Activated CD4-positive, alpha-beta T cell treated with anti-CD3 and anti-CD28 coated beads, Interleukin-2, Interleukin-4, amounts not matched to agents 100 ng/mL and 50 ng/mL, durations not matched to agents 16 hours and 8 hours (primary cell): ENCODE measurements at places on chromosomes 16 and 17.

- no peak for DNase-seq
These were observed 386.3 kb downstream of the CDH13 start for GRCh38 chr16:83013071-83013470.

DNA sequence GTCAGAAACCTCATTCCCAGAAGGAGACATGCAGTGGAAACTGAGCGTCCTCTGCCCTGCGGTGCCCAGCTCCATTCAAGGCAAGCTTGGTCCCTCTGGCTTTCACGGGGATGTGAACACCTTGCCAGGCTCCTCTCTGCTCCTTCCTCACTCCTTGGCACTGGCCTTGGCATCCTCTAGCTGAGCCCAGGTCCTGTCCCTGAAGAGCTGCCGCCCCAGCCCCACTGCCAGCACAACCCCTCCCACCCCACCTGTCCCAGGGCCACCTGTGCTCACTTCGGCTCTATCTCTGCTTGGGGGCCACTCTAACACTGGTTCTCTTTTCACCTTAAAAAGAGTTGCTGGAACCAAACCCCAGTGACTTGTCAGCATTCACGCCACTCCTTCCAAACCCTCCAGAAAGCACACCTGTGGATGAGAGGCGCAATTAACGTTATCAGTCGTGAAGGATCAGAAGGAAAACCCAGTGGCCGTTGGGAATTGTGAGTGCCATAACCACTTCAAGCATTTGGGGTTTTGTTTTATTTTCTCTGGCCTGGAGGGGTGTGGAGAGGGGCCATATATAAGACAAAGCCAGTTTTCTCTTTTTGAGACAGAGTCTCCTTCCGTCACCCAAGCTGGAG lies 103.7 kb downstream of the AXIN2 start:
- DNase-seq = no peak

DNA sequence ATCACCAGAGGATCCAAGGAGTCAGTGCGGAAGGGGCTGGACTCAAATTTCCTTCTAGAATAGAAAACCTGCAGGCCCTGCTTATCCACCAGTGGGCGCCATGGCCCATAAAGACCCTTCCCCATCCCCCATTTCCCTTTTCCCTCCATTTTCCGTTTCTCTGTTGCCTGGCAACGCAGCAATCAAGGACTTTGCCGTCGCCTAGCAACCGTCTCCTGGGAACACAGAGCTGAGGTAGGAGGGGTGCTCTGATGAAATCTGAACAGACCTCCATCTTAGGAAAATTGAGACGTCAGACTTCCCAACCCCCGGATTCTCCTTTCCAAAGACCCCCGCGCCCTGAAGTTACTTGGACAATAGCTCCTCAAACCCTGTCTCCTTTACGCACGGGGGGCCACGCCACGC lies 5.7 kb downstream of the DLG4 start:
- peak; percentile 50 for DNase-seq

DNA sequence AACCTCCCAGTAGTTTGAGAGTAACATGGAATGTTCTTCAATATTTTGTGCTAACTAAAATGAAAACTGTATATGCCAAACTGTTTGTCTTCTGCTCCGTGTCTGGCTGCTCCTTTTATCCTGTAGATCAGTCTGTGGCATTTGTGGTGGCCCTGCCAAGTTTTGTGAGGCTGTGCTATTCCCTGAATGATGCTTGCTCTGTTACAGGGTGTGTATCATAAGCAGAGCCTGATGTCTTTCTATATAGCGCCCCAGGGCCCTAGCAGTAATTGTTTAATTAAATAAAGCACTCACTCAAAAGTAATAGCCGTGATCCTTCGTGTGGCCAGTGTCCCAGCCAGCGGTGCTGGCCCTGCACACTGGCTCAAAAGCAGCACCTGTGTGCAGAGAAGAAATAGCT lies 27.8 kb upstream of the NAT9 start:
- no peak for DNase-seq

GRCh38 chr17:43324205-43324893 lies 74.4 kb upstream of the ARL4D start:
- DNase-seq = no peak

DNA sequence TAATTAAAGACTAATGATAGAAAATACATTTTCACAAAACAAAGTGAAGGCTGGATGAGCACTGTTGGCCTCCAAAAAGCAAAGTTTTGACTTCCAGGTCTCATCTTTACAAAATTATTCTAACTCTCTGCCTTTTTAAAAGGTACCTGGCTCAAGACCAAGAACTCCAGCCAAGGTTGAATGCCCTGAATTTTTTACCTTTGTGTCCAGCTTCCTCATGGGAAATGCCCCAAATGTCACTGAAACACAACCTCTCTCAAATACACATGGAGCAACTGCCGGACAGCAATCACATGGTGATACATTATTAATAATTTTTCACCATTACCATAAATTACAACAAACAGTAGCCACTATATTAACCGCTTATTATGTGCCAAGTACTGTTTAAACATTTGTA lies 32.2 kb downstream of the ADAMTS18 start:
- no peak for DNase-seq

- DNase-seq = no peak
These were observed at the start of gene MAZ for GRCh38 chr16:29806099-29806579. Gene MAZ, plus strand, starts transcription at chr16:29806529. Its CDS starts 173 bp downstream, at chr16:29806702.

- no peak for DNase-seq
These were observed 109.9 kb upstream of the CORO6 start for GRCh38 chr17:29732613-29733012.

- DNase-seq = no peak
These were observed 2.5 kb downstream of the SLC47A2 start for GRCh38 chr17:19713901-19714361.

GRCh38 chr16:68384288-68385161 lies 63.8 kb downstream of the SMPD3 start:
- no peak for DNase-seq

- DNase-seq = no peak
These were observed 557 bp upstream of the CX3CL1 start for GRCh38 chr16:57371494-57372371.

DNA sequence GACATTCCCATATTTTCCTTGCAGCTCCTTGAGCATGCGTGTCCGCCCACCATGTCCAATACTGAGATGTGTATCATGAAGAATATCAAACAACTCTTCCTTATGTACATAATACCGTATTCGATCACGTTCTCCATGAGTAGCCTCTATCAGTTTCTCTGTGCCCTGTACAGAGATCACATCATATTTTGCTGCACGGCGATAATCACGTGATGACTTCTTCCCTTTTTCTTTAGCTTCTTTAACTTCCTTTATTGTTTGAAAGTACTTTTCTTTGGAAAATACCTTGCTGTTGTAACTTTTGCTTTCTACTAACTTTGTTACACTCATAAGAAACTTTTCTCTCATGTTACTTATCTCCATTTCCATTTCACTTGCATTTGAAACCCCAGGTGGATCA lies 6.6 kb downstream of the KRABD2 start:
- no peak for DNase-seq

- DNase-seq = peak; percentile 95
These were observed 10.6 kb upstream of the AURKB start for GRCh38 chr17:8220783-8221662.

- no peak for DNase-seq
These were observed 53.5 kb upstream of the AKTIP start for GRCh38 chr16:53556521-53556920.

DNA sequence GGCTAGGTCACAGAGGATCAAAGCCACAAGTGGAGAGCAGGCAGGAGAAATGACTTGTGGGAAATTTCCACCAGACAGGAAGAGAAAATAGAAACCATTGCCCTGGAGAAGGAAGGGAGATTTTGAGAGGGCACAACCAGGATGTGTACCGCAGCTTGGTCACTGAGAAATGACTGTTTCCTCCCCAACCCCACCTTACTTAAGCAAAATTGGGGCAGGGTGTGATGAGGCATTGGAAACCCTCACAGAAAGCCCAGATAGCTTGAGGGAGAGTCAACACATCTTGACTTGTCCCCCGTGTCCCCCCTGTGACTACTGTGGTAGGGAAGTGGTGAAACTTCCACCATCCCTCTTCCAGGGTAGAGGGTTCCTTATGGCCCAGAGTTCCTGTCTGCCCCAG lies 113.5 kb upstream of the FAM20A start:
- DNase-seq = no peak

GRCh38 chr16:71540-72401 lies 660 bp downstream of the RHBDF1 start:
- DNase-seq = no peak

DNA sequence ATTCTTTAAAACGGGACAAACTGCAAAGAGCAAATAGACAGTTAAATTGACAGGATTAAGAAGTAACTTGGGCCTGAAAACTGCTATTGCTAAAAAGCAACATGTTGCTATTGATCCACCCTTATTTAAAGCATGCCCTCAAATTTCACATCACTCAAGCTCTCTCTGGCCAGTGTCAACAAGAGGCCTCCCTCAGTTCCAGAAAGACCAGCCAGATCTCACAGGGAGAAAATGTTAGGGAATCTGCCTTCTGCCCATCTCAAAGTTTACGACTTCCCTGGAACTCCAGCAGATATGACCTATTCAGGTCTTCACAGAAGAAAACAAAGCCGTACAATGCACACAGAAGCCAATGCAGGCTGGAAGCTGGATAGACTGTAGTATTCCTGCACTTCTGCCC lies 8.9 kb downstream of the CFAP20 start:
- no peak for DNase-seq

- DNase-seq = no peak
These were observed 627.6 kb downstream of the MAF start for GRCh38 chr16:78972986-78973385.

- no peak for DNase-seq
These were observed 22.6 kb upstream of the MAPT start for GRCh38 chr17:45871718-45872117.

- no peak for DNase-seq
These were observed 21.9 kb upstream of the CACNG1 start for GRCh38 chr17:67022451-67022810.

- no peak for DNase-seq
These were observed 204.9 kb upstream of the KCNJ16 start for GRCh38 chr17:69870091-69870530.

DNA sequence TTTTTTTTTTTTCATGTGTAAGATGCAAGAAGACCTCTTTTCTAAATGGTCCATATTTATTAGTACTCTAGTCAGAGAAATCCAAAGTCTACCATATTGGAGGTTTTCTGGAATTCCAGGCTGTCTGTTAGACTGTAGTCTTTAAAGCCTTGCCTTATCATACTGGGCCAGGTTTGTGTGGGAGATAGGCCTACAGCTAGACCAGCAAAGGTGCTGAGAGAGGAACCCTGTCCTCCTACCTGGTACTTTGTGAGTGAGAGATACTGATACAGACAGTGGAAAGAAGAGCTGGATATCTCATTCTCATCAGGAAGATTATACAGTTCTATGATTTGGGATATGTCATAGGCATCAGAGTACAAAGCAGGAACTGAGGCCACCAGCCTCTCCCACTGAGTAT lies 8.1 kb downstream of the RHOT1 start:
- no peak for DNase-seq

GRCh38 chr16:89098767-89099430 lies 5.2 kb downstream of the ACSF3 start:
- no peak for DNase-seq

- DNase-seq = no peak
These were observed 210.7 kb upstream of the NLRP1 start for GRCh38 chr17:5794881-5795506.

DNA sequence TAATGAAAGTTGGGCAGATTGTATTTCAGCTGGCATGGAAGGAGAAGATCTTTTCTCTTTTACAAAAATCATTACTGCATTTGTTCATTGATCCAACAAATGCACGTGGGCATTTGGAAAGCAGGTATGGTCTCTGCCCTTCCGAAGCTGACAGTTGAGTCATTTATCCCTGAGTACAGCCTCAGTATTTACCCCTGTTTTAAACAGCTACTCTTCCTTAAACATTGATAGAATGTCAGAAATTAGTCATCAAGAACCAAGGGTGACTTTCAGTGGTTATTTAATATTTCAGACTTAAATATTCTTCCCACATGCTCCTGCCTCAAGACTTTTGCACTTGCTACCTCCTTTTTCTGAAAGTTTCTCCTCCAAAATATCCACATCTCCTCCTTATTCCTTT lies 226.7 kb upstream of the HSBP1 start:
- DNase-seq = no peak

- DNase-seq = no peak
These were observed 2.3 kb downstream of the LCAT start for GRCh38 chr16:67941469-67942199.

- no peak for DNase-seq
These were observed 1.7 kb downstream of the VWA3A start for GRCh38 chr16:22093996-22094395.

GRCh38 chr17:67015001-67015400 lies 29.4 kb upstream of the CACNG1 start:
- no peak for DNase-seq

DNA sequence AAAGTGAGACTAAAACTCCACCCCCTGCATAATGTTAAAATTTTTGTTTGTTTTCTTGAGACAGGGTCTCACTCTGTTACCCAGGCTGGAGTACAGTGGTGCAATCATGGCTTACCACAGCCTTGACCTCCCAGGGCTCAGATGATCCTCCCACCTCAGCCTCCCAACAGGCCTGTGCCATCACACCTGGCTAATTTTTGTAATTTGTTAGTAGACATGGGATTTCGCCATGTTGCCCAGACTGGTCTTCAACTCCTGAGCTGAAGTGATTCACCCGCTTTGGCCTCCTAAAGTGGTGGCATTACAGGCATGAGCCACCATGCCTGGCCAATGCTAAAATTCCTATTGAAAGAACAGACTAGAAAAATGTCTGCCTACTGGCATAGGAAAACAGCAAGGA lies 103.8 kb downstream of the TRIM37 start:
- DNase-seq = no peak

DNA sequence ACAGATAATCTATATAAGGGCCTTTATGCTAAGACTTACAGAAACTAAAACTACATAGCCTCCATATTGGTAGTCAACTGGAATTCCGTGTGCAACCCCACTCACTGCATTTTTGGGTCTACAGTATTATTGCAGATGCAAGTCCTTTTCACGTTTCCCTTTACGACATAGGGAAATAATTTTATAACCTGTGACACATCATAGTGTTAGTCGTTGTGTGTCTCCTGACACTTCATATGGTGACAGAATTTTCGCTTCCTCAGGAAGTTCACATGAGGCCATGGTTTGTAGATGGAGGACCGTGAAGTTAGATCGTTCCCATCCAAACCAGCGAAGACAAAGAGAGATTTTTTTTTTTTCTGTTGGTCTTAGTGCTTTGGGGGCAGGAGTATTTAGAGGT lies 15.7 kb upstream of the MRC2 start:
- DNase-seq = peak; percentile 34

- DNase-seq = peak; percentile 39
These were observed at the start of gene ADORA2B for GRCh38 chr17:15944759-15945526. Gene ADORA2B, plus strand, starts transcription at chr17:15945130. Its CDS starts 119 bp downstream, at chr17:15945249.

GRCh38 chr16:2252806-2253148 lies 1.4 kb upstream of the ECI1 start:
- DNase-seq = no peak

GRCh38 chr16:12429756-12430155 lies 373.9 kb downstream of the CPPED1 start:
- no peak for DNase-seq

DNA sequence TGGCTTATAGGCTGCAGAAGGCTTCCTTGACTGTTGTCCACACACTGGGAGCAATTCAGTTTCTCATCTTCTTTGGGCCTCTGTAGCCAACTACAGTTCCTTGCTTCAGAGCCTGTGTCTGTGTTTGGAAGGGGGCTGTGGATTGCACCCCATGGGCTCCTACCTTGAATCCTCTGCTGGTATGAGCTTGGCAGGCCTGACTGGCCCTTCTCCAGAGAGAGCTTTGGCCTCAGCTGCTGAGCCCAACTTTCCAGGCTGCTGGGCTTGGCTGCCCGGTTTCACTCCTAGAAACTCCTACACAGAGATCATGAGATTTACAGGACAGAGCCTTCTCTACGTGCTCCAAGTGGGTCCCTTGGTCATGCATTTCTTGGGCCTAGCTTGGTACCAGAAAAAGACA lies 354.4 kb downstream of the SNX29 start:
- no peak for DNase-seq

- DNase-seq = no peak
These were observed 2.3 kb downstream of the EVI2B start for GRCh38 chr17:31311526-31311925.
